CD8-positive, alpha-beta memory T cell (primary cell): ENCODE measurements at places on chromosomes 16 and 17. TPM values are rescaled to one million over a fixed set of nuclear protein-coding genes. Genes with fewer than 3 reads are reported as not detected.

Gene ELOB
- total RNA-seq: 322 TPM

Gene CCDC200
- not detected for total RNA-seq

GRCh38 chr17:34997355-34997862 is 17.1 kb downstream of the LIG3 start:
- DNase-seq: no peak

DNA sequence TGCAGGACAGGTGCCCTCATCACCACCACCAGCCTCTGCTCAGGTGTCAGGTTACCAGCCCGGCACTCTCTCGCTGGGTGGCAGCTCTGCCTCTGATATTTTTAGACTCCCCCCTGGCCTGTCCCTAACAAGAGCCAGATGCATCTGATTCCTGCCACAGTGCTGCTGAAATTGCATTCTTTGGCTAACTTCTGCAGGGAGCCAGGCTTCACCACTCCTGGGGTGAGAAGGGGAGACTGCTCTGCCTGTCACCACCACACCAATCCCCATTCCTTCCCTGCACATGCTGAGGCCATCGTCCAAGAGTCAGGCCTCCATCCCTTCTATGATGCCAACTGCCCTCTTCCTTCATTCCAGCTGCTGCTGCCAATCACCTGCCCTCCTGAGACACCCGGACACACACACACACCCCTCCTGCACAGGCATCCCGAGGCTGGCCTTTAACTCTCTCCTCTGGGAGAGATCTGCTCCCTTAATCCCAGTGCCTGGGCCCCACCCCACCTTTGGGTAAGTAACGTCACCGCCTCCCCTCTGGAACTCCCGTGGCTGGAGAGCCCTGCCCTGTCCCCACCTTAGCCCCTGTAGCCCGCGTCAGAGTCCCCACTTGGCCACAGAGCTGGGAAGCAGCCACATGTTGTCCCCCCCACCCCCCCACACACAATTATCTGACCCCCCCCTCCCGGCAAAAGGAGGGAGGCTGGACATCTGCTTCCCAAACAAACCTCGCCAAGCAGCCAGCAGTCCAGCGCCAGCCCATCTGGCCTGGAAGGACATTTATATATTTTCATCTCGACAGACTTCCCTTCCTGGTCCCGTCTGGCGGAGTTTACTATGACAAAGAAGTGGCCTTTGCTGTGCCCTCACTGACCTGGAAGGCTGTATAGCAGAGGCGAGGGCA is 2.8 kb downstream of the EMP2 start:
- DNase-seq: no peak

GRCh38 chr17:39737760-39738567 is at the start of gene GRB7:
Gene GRB7, plus strand, starts transcription at chr17:39737938. Its CDS starts 4,364 bp downstream, at chr17:39742302.
- no peak for DNase-seq

- no peak for DNase-seq
Observed at GRCh38 chr16:27275394-27275793, 6.8 kb upstream of the NSMCE1 start.

- DNase-seq: no peak
Observed at GRCh38 chr17:21036361-21036881, 6.4 kb downstream of the USP22 start.

DNA sequence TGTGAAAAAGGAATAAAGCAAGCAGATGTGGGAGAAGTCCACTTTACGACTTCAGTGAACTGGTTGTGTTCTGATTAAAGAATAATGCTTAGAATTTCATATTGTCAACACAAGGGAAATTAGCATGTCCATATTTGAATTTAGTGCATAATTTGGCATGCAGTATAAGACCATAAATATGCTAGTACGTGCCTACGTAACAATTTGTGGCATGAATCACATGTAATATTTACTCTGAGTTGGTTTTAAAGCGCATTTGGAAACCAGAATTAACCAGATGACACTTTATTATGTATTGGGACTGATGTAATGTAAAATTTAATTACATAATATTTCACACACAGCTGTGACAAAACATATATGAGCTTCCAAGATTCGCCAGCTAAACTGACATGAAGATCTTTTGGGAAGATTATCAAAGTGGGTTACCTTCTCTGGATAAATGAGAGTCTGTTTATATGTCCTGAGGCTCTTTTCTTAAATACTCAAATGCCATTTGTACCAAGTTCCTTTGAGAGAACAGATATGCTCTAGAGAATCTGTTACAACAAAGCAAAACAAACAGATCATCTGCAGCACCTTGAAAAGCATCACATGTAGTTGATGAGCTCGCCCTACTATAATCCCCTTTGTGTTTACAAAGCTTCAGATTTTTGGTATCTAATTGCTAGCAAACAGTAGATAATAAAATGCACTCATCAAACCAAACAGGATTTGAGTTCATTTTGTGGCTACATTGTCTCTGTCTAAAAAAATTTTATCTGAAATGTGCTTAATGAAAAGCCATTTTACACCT is 1468.6 kb downstream of the CDH11 start:
- no peak for DNase-seq

DNA sequence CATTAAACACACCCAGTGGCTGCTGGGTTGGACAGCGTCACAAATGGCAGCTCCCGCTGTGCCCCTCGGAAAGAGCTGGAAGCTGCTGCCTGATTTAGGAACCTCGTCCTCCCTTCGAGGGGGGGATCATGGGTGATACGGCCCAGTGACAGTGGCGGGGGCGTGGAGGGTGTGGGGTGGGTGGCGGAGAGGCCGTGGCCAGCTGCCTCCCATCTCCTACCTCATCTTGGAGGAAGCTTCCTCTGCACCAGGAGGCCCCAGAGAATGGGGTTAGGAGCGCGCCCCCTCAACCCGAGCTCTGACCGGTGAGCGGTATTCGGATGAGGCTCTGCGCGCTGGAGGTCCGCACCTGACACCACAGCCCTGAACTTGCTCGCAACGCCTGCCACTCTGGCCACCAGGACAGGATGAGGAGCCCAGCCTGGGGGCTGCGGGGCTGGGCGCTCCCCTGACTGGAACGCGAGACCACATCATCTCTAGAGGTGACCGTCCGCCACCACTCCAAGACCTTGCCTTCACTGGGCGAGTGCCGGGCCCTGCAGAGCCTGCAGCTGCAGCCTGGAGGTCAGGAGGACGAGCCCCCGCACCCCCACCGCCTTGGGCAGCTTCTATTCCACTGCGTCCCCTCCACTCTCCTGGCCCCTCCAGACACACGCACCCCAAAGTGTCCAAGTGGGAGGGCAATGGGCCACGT is 80.9 kb downstream of the KLHDC4 start:
- DNase-seq: no peak

DNA sequence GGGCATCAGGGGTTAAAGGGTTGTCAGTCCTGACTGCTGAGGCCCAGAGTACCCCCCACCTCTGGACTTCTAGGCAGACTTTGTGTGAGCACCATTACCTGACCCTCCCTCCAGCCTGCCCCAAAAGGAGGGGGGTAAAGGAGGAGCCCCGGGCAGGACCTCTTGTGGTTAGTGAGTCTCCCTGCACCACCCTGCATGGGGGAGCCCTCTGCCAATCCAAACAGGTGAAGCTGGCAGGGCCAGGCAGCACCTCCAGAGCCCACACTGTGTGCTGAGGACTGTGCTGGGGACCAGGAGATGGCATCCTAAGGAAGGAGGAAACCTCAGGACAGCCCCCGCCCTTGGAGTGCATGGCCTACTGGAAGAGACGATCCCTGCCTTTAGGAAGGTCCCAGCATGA is 2.6 kb upstream of the KRT14 start:
- no peak for DNase-seq

DNA sequence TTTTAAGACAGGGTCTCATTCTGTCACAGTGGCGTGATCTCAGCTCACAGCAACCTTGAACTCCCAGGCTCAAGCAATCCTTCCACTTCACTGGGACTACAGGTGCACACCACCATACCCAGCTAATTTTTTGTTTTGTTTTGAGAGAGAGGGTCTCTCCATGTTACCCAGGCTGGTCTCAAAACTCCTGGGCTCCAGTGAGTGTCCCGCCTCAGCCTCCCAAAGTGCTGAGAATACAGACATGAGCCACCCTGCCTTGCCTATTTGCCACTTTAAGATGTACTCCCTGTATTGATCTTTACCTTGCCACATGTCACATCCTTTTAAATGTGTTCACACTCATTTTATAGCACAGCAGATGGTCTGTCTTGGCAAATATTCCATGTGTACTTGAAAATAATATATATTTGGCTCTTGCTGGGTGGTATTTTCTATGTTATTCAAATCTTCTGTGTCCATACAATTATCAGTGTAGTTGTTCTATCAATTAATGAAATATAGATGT is 50.5 kb downstream of the VMP1 start:
- no peak for DNase-seq

- no peak for DNase-seq
Observed at GRCh38 chr17:10318535-10318934, 54.3 kb downstream of the MYH13 start.

DNA sequence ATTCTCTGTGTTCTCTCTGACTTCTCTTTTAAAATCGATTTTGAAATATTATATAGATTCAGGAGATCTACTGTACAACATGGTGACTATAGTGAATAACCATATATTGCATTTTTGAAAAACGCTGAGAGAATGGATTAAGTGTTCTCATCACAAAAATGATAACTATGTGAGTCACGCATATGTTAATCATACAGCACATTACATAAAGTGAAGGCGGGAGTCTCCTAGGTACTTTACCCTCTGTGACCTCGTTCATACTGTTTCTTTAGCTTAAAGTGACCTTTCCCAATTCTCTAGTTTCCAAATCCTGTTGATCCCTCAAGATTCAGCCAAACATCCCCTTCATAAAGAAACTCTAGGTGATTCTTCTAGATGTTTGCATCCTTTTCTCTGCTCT is 3.1 kb upstream of the KRTAP3-2 start:
- no peak for DNase-seq

- DNase-seq: peak; percentile 40
Observed at GRCh38 chr16:85612191-85612800, 826 bp upstream of the GSE1 start.

Gene FOXN1
- not detected for total RNA-seq

Gene MYH8
- not detected for total RNA-seq

GRCh38 chr17:52170963-52171572 is 12.6 kb upstream of the CA10 start:
- no peak for DNase-seq

Gene HSD17B2
- not detected for total RNA-seq

DNA sequence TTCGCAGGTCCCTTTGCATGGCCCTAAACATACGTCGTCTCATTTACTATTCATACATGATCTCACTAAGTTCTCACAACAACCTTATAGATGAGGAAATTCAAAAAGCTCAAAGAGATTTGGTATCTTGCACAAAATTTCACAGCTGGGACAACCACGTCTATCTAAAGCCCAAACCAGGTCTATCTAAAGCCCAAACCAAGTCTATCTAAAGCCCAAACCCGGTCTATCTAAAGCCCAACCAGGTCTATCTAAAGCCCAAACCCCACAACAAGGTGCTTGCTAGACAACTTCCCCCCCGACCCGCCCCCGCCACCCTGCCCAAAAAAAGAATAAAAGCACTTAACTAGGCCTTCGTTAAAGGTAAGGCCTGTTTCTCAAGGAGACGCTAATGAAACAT is 174.9 kb downstream of the VPS53 start:
- no peak for DNase-seq

- DNase-seq: no peak
Observed at GRCh38 chr17:82231312-82231561, 2.4 kb downstream of the SLC16A3 start.

DNA sequence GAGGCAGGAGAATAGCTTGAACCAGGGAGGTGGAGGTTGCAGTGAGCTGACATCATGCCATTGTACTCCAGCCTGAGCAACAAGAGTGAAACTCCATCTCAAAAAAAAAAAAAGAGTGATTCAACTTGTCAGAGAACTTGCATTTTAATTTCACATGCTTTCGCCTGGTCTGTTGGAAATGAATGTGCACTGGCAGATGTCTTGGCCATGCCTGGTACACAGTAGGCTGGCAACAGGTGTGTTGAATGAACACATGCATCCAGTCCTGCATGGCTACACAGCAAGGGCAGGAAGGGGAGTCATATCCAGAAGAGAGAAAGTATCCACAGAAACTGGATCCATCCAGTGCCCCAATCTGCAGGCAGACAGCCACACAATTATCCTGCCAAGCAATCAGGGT is 11.5 kb downstream of the COG4 start:
- no peak for DNase-seq

Gene TOP2A
- total RNA-seq: 143 TPM

Gene C16orf96
- total RNA-seq: 0.11 TPM

GRCh38 chr17:68184141-68184571 is 63.7 kb upstream of the AMZ2 start:
- no peak for DNase-seq

Gene MAFG
- 34.7 TPM for total RNA-seq

Gene SPATA22
- not detected for total RNA-seq

DNA sequence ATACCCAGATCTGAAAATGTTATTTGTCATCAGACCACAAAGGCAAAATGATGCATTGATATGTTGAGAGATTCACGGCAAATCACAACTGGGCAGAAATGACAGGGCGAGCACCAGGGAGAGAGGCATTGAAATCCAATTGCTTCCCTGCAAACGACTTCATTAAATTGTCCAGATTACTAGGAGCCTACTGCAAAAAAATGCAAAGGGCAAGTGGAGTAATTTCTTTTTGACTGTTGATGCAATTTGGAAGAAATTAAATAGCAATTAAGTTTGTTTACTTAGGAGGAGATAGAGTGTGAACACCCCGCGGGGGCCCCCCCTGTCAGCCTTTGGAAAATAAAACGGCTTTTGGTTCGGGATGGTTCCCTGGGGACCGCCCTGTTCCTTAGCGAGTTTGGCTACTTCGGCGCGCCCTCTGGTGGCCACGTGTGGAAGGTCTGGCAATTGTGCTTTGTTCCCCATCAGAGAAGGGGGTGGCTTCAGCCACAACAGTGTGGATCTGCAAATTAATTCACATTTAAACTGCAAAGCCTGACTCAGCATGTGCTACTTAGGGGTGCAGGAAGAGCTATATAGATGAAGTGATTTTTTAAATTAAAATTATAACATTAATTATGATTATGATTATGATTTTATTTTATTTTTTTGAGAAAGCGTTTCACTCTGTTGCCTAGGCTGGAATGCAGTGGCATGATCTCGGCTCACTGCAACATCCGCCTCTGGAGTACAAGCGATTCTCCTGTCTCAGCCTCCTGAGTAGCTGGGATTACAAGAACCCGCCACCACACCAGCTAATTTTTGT is 14.5 kb upstream of the TMC7 start:
- peak; percentile 58 for DNase-seq
